ENCODE measurements at places on chromosomes 5 and 9.
A peak's percentile ranks its signal among the peaks of the same experiment; 100 is the strongest.

DNA sequence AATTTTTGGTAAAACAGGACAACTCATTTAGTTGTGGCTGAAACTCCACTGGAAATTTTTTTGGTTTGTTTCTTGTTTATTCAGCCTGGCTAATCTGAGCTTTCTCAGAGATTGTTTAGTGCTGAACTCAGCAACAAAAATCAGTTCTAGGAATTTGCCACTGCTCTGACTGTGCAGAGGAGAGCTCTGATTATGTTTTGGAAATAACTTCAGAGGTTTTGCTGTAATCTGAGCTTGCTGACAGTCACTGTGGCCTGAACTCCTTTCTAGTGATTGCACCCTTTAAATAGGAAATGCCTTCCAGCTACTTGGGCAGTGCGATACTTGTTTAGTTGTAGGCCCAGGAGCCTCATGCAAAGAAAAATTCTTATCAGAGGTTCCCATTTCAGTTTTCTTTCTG is 60.2 kb downstream of the OSTF1 start:
- no peak for DNase-seq

GRCh38 chr5:71013575-71013974 is 11.6 kb downstream of the NAIP start:
- DNase-seq = no peak

DNA sequence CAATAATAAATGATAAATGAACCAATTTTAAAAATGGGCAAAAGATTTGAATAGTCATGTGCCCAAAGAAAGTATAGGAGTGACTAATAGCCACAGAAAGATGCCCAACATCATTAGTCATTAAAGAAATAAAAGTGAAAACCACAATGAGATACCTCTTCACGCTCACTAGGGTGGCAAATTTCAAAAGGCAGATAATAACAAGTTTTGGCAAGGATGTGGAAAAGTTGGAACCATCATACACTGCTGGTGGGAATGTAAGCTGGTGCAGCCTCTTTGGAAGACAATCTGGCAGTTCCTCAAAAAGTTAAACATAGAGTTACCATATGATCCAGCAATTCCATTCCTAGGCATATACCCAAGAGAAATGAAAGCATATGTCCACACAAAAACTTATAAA is 1819.8 kb downstream of the MAT2B start:
- no peak for DNase-seq

GRCh38 chr9:113624721-113625120 is 161.2 kb downstream of the RGS3 start:
- no peak for DNase-seq

DNA sequence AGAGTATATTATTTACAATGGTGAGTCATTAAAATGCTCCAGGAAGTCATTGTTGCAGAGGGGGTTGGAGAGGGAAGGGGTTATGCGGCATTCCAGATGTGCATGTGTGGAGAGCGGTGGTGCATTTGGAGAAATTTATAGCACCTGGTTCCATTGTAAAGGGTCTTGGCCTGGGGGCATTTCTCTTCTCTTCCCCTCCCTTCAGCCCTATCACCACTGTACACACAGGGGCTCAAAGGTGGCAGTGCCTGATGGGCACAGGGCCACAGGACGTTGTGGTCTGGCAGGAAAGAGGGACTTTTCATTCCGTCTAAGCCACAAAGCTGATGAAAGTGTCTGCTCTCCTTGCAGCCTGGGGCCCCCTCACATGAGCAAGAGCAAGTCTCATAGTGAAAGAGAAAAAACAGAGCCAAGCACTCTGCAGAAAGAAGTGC is 442.4 kb upstream of the ZNF462 start:
- DNase-seq = peak; percentile 2

DNA sequence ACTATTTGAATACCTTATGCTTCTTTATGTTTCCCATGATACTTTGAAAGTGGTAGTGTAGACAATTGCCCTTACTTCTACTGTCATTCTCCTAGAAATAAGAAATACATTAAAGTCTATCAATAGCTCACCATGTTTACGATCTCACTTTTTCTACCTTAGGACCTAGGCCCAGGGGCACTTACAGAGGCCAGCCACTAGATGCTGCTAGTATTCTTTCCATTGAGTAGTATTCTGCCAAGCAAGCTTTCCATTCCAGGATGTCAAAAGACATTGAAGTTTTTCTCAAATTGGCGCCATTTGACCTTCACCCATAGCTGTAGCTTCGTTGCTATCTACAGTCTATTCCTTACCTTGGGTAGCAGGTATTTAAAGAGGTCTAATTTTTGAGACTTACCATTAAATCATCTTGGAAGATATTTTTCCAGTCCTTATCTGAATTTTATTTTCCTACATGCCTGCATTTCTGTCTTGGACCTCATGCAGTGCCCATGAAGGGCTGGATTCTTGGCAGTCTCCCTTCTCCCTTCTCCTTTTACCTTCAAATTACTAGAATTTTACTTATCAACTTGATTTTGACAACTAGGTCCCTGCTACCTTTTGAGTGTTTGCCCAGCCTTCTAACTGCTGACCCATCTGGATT is 246.0 kb upstream of the NUDT12 start:
- DNase-seq = peak; percentile 59

DNA sequence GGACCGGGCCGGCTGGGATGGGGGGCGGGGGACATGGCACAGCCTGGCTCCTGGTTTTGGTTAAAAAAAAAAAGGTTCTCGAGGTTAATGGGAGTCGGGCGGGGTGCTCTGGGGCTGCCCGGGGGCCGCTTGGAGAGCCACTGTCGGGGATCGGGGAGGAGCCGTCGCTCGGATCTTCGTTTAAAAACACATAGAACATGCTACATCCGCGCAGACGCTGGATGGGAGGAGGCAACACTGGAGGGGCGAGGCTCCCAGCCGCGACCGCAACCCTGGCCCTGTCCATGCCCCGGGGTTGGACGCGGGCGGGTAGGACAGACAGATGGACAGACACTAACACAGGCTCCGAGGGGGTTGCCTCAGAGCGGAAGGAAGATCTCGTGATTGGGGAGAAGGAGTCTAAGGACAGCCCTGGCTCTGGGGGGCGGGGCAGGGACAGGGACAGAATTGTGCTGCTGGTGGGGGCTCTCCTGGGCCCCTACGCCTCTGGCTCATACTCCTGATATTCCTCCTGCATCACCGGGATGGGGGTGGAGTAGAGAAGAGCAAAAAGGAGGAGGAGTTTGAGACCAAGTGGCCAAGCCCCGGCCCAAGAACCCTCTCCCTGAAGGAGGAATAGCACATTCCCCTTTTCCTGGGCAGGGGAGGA is 9.9 kb downstream of the SNCB start:
- no peak for DNase-seq

- no peak for DNase-seq
Measured at GRCh38 chr5:122942164-122942914, 94.2 kb downstream of the PPIC start.

GRCh38 chr5:163565931-163566608 is 60.7 kb downstream of the MAT2B start:
- DNase-seq = peak; percentile 6

DNA sequence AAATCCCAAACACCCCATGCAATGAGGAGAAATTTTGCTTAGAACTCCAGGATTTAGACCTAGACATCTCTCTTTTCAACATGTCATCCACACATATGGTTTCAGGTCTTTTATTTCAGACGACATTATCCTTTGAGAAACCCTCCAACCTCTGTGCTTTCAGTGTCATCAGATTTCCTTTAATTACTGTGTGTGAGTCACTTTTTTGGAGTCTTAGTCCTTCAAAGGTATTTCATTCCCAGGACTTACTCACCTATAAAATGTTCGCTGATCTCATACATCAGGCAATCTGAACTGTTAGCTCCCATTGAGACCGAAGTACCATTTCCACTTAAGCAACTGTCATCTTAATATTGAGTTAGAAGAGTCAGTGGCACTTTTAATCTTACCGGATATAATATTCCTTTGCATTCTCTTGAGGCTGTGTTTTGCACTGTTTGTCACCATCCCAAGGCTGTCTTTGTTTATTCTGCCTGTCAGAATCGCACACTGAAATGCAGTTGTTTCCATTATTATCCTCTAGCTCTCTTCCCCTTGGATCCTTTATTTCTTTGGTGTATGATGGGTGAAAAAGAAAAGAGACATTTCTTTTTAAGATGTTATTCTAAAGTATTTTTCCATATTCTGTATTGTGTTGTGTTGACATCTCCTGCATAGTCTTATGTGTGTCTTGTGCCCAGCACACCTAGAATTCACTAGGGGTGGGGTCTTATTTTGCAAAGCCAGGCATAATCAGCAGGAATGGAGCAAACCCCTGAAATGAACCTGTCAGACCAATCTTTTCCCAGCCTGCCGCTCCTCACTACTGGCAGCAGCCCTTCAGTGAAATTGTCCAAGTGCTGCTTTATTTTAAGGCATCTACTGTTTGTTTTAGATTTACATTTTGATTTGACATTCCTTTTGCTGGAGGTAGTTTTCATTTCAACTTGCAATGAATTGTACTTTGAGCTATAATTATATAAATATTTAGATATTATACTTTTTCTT is 155.4 kb downstream of the PAM start:
- peak; percentile 76 for DNase-seq

DNA sequence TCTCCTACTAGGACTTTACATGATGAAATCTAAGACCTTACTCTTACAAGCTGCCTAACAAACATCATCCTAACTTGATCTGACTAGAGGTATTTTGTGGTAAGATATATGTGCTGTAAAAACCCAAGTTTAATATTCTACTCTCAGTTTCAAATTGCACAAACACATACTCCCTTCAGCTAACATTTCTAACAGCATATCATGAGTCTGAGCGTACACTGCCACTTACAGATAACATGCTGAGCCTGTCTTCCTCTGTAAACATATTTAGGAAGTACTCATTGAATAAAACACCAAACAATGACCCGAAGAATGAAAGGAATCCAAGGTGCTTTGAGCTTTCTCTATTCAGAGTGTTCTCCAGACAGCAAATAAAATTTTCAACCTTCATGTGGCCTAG is 7.9 kb upstream of the ESM1 start:
- no peak for DNase-seq

DNA sequence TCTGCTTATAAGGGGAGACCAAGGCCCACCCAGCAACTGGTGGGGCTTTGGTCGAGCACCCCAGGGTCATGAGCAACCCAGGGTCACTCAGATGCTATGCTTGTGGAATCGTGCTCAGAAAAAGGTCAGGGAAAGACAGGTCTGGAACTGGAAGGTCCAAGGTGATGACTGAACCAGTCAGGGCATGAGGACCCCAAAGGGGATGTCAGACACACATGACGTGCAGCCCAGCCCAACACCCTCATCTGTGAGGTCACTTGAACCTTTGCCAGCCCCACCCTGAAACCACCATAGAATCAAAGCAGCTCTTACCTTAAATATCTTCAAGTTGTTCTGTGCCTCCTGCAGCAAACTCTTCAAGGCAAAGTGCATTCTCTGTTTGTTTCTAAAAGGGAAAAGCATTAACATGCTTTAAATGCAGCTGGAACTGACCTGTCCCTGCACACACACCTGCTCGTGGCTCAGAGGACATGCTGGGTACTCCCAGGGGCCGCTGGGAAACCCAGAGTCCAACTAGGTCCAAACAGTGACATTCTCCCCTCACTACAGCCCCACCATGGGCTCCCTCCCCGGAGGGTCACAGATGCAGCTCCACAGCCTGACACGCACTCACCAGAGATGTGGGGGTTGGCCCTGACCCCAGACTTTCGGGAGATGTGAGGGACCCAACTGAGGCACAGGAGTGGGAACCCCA is 29.4 kb downstream of the IPPK start:
- no peak for DNase-seq

- DNase-seq = no peak
Measured at GRCh38 chr5:90356622-90357021, 52.9 kb downstream of the CETN3 start.

DNA sequence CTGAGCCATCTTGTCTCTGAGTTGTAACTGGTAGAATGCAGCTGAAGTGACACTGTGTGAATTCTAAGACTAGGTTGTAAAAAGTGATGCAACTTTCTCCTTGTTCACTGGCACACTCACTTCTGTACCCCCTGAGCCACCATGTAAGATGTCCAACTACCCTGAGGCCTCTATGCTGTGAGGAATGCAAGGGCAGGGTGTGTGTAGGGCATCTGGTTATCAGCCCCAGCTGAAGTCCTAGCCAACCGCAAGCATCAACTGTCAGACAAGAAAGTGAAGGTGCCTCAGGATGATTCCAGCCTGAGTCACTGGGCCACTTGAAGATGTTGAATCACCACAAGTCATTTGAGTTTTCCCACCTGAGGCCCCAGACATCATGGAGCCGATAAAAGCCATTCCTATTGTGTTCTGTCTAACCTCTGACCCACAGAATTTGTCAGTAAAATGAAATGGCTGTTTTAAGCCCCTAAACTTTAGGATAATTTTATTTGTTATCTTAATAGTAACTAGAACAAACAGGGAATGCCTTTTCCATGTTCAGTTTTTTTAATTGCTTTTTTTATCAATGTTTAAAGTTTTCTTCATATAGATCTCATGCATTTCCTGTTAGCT is 18.7 kb upstream of the RHOBTB3 start:
- peak; percentile 87 for DNase-seq

- no peak for DNase-seq
Measured at GRCh38 chr5:163453705-163454104, 6.2 kb downstream of the NUDCD2 start.

GRCh38 chr5:159018855-159019254 is 80.9 kb downstream of the EBF1 start:
- no peak for DNase-seq

DNA sequence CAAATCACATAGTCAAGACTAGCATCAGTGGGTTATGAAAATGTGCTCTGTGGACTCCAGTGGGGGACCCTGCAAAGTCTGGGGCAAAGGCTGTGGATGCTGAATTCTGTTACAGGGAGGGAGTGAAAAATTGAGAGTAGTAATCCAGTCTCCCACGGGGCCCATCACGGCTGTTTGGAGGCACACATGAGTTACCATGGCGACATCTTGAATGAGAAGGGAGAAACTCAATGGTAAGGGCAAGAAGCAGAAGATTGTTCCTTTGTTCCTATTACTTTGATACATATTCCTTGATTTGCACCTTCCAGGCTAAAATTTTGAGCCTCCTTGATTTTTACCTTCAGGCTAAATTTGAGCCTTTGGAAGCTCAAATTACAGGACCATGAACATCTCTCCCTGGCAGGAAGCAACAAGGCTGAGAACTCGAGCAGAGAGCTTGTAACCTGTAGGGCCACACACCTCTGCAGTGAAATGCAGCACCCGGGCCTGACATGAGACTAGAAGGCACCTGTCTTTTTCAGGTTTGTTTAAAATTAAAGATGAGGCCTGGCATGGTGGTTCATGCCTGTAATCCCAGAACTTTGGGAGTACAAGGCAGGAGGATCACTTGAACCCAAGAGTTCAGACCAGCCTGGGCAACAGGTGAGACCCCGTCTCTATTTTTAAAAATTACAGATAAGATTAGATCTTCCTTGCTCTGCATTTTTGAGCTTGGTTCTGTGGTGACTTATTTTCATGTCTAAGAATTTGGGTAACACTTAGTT is 31.0 kb upstream of the ZFR start:
- no peak for DNase-seq

- DNase-seq = no peak
Measured at GRCh38 chr5:378301-378891, 56.9 kb downstream of the AHRR start.

GRCh38 chr5:34740389-34740806 is 84.3 kb downstream of the RAI14 start:
- no peak for DNase-seq

DNA sequence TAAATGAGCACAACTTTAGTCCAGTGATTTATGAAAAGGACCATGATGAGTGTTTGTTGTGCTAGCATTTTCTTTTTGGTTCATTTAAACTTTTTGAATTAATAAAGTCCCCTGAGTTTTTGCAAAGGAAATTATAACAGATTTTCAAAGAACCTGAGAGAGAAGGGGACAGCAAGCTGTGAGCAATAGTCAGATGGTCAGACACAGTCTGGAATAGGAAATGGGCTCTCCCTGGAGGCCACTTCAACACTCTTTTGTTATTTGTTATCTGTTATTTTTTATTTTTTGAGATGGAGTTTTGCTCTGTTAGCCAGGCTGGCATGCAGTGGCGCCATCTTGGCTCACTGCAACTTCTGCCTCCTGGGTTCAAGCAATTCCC is 171.1 kb downstream of the ARHGEF28 start:
- DNase-seq = no peak

Measured in ACHN (cell line).